ENCODE measurements at places on chromosomes 7 and 10.

DNA sequence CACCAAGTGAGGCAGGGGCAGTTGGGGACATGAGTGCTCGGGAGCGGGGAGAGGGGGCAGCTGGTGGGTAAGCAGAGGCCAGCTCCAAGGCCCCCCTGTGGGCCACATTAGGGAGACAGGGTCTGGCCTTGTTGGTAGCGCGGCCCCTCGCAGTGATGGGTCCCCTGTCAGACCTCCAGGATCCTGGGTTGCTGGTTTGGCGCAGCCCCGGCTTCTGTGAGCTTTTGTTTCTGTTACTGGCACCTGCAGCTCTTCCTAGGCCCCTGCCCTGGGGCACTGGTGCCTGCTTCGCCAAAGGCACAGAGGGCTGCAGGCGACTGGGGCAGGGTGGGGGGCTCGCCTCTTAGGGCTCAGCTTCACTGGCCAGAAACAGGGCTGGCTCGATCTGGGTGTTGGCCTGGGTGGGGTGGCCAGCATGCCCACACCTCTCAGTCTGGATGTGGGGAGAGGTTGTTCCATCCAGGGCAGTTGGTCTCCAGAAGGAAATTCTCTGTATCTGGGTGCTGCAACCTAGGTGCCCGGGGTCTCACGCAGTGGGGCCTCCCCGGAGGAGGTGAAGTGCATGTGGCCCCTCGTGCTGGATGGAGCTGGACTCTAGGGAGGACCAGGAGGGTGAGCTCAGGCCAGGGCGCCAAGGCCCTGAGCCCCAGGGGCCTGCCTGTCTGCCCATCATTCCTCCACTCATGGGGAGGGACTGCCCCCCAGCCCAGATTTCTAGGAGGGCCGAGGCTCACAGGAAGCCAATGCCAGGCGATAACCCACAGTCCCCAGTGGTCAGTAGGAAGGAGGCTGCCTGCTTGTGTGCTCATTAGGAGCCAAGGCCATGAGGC is 138.6 kb downstream of the LHPP start:
- DNase-seq: no peak

DNA sequence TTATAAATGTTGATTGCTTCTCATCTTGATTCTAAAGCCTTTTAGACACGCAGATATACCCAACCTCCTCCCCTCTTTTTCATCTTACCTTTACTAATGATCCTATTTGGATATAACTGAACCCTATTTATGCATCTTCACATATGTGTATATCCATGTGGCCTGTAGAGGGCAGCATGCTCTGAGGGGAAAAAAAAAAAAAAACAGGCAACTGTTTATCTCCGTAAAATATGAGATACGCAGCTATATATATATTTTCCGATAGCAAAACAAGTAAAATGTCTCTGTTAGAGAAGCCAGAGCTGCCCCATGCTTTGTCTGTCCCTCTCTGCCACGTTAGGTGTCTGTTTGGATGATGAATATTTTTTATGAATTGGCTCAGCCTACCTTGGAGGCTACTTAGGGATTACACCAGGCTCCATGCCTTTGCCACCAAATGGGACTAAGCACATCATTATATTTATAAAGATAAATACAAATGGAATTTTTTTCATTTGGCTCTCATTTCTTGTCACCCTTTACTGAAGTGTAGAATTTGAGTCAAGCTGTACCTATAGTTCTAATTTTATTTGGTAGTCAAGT is 174.8 kb upstream of the FZD1 start:
- no peak for DNase-seq

- DNase-seq: no peak
Measured at GRCh38 chr7:148266795-148267194, 323.8 kb upstream of the C7orf33 start.

- DNase-seq: no peak
Measured at GRCh38 chr10:132878730-132879407, 63.5 kb downstream of the CFAP46 start.

DNA sequence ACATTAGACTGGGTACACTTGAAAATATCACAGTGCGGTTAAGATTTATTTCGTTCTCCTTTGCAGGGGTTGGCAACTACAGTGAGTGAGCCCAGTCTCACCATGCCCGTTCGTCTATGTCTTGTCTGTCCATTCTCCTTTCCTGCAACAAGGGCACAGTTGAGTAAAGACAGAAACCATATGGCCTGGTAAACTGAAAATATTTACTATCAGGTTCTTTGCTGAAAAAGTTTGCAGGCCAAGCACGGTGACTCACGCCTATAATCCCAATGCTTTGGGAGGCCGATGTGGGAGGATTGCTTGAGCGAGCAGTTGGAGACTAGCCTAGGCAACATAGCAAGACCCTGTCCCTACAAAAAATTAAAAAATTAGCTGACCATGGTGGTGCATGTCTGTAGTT is 11.4 kb upstream of the KCTD7 start:
- no peak for DNase-seq

DNA sequence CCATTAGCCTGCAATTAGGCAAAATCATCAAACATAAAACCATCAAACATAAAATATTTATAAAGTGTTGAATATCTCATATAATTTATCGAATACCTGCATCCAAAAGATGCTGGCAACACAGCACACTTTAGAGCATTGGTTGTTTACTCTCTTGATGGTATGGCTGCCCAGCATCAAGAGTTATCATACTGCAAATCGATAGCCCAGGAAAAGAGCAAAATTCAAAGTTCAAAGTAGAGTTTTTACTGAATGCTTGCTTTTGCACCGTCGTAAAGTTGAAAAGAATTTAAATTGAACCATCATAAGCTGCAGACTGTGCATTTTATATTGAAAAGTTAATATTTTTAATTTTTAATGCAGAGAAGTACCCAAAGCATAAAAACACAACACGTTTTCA is 4.2 kb upstream of the GSTO2 start:
- no peak for DNase-seq

DNA sequence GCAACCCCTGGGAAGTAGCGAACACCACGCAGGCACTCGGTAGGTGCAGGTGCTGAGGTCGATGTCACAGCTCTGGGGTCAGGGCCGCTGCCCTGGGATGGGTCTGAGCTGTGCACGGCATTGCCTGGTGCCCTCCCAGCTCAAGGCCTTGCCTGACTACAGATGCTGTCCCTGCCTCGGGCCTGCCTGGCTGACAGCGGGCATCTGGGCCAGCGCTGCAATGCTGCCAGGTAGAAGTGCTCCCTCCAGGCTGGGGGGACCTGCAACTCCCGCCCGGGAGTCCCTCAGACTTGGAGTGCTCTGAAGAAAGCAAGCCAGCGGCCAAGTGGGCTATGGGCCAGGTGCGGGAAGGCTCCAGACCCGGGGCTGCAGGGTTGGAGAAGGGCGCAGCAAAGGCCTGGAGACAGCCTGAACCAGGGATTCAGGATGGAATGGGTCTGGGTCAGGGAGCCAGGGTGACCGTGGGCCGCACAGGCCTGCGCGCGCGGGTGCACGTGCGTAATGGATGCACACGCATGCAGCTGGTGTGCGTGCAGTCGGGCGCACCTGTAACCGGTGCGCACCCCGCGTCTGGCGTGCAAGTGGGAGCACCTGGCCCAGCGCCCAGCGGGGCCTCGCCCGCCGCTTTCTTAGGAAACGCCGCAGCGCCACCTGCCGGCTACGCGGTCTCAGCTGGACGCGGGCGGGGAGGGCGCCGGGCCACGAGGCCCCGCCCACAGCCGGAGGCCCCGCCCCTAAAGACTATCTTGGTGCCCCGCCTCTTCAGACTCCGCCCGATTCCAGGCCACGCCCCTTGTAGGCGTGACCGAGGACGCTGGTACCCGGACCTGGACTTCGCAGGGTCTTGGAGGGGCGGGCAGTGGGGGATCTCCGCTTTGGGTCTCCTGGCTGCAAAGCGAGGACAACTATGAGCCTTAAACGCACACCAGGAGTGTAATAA is 46.7 kb downstream of the MICALL2 start:
- DNase-seq: peak; percentile 94

- no peak for DNase-seq
Measured at GRCh38 chr10:89697946-89698345, 3.4 kb upstream of the KIF20B start.

DNA sequence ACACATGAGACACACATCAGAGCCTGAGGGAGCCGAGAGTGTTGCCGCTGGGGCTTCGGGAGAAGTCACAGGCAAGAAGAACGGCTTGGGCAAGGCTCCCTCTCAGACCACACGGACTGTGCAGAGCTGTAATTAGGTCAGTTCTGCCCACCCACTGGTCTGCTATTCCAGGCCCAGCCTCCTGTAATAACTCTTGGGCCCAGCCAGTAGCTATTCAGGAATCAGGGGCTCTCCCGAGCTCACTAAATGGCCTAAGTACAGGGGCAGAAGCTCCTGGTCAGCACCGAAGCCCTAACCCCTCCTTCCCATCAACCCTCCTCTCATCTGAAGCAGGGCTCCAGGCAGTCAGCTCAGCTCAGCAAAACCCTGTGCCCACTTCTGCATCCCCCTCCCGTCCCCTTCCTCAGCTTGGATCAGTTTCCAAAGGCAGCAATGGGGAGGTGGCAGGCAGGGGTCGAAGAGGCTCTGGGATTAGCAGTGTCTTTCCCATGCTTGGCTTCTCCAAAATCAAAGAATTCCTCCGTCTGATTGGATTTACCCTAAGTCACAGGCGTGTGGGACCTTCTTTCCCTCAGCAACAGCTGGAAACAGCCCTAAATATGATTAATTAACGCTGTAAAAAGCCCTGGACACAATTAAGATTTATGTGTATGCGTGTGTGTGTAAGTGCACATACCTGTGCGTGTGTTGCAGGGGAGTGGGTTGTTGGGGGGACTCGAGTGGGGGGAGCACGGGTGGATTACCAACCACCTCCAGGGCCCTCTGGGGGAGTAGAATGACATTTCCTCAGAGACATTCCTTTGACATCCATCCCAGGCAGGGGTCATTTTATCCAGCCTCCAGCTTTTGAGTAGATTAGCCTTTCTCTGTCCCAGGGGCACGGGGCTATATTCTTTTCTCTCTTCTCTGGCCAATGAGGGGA is 48.4 kb upstream of the BTRC start:
- no peak for DNase-seq

- DNase-seq: no peak
Measured at GRCh38 chr10:114922003-114922402, 16.0 kb upstream of the TRUB1 start.

DNA sequence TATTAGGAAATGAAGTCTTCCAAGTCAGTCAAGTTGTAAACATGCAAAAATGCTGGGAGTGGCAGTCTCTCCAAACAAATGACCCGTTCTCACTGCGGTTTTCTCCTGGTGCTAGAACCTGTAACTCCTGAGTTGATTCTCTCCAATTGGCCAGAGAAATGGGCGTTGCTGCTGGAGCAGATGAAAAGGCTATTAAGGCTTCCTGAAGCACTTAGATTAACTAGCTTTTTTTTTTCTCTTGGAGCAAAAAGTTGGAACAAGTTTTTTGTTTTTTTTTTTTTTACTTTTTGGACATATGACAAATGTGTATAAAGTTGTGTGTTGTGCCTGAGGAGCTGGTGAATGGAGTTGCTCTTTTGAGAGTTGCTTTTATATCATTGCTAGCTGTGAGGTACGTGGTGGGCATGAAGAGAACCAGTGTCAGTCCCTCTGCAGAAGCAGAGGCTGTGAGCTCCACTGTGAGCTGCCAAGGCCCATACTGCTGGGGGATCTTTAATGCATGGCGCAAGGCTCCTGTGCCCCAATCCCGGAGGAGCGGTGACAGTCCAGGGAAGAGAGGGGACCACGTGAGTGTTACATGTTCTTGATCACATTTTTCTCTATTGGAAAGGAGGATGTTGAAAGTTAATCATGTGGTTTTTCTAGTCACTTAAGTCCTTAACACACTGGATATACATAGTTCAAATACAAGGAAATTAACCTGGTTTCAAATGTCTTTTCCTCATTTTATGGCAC is 393.6 kb upstream of the GALNT17 start:
- DNase-seq: no peak

- DNase-seq: no peak
Measured at GRCh38 chr10:99673492-99673891, 14.2 kb downstream of the ENTPD7 start.

- no peak for DNase-seq
Measured at GRCh38 chr7:149081914-149082313, 8.6 kb downstream of the ZNF786 start.

DNA sequence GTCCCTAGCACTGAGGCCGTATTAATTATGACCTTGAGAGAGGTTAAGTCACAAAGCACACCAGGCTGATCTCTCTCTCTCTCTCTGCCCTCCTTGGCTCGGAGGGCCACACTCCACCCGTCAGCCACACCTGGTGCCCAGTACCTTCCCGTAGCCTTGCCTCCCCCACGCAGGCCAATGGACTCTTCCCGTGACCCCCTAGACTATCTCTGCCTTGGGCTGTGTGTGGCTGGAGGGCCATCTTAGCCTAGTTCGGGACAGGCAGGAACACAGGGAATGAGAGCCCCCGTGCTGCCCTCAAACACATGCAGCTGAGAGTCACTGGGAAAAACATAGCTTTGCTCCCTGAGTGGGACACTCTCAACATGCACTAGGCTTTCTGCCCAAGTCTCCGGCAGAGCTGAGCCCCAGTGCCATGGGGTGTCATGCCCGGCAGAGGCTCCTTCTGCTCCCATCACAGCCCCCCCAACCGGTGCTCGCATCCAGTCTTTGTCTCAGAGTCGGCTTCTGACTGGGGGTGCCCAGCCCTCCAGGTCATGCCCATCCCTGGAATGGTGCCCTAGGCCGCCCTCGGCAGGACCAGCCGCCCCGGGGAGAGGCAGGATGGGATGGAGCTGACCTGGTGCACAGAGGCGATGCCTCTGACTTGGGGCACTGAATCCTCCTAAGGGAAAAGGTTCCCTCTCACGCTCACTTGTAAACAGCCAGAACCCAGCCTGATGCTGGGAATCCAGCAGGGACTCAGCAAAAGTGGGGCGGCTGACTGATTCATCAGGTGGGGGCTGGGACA is 63.0 kb downstream of the TCERG1L start:
- no peak for DNase-seq

DNA sequence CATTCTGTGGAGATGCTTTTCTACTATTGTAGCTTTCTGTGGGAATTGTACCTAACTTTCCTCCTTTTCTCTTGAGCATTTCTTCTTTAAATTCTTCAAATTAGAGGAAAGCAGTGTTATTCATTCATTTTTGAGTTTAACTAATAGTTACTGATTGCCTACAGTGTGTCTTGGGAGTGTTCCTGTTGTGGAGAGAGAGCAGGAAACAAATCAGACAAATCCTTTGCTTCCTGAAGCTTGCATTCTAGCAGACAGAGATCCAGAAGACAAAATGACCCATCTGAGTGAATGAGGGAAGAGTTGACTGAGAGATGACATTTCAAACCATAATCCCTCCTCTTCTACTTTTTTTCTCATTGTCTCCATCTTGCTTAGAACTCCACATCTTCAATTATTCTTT is 170.4 kb downstream of the SUGCT start:
- no peak for DNase-seq

DNA sequence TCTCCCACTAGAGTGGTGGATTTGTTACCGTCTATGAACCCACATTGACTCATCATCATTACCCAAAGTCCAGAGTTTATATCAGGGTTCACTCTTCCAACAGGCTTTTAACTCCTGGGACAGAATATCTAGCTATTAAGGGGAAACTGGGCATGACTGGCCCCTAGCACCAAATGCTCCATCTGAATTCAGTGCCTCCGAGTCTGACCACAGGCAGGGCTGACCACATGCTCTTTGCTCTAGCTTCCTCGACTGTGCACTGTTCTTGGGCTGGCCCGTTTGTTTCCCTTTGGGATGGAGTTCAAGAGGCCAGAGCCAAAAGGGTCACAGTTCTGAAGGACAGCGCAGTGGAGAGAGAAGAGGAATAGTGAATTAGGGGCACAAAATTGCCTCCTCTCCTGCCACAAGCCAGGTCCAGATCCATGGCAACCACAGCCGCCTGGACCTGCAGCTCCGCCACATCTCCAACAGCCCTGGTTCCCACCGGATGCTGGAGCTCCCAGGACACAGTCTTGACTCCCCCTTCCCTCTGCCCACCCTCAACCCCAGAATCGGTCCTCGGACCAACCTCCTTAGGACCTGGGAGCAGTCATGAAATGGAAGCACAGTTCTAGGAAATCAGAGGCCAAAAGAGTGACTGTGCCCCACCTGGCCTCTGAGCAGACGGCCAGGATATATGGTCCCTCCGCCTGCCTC is 16.2 kb downstream of the CAMK2G start:
- no peak for DNase-seq

Data from stimulated activated CD4-positive, alpha-beta T cell treated with anti-CD3 and anti-CD28 coated beads, Interleukin-4, amount 100 ng/mL, for 1 hour (primary cell).